ENCODE measurements at places on chromosomes 4 and X. TPM values are rescaled to one million over a fixed set of nuclear protein-coding genes. Genes with fewer than 3 reads are reported as not detected.

UGT2B10 gene
- total RNA-seq, result not detected

DNA sequence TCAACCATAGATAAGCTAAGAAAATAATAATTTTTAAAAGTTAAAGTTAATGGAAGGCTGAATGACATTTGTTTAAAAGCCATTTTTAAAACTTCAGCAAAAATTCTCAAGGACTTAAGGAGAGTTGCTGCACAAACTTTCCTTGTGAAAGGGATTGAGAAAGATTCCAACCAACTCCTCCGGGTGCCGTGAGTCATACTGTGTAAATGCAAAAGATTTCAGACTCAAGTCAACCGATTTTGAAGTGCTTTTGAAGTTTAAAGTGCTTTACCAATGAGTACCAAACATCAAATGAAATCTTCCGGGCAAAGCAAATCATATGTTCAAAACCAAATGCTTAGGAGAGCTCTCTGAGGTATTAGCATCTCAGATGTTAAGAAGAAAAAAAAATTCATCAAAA is 31.4 kb downstream of the VCX2 start:
- no peak overlapping the region for H3K4me3 ChIP-seq
- H3K4me1 ChIP-seq, result no peaks in the 10 kb centered on the region
- H3K27ac ChIP-seq, result no peak overlapping the region
- no peaks in the 10 kb centered on the region for H3K27me3 ChIP-seq

DNA sequence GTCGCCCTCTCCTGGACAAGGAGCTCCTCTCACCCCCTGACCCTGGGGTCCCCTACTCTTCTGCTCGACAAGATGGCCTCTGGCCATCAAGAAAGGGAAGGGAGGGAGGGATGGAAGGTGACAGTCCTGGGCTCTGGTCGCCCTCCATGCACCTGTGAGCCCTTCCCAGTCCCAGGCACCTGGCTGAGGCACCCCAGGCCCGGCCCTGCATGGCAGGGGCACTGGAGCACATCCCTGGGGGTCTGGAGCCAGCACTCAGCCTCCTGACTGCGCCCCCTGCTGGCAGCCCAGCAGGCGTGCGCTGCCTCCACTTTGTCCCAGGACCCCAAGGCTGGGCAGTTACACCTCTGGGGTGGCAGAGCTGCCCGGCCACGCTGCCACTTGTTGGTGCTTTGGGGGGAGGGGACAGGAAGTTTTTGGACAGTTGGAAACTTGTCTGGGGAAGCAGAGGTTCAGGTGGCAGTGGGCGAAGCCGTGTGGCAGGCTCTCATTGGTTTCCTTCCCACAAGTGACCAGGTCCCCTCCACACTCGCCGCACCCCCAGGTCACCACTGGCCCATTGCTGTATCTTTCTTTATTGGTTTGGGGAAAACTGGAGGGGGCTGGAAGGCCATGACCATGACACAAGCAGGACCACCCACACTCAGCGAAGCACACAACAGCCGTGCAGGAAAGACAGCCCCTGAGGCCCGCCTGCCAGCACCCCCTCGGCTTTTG is 4.3 kb downstream of the PNCK start:
- H3K27ac ChIP-seq, result no peak overlapping the region
- no peak overlapping the region for H3K4me3 ChIP-seq
- peak; percentile 48 for DNase-seq
- H3K4me1 ChIP-seq, result no peaks in the 10 kb centered on the region

LGI2 gene
- total RNA-seq, result not detected

DNA sequence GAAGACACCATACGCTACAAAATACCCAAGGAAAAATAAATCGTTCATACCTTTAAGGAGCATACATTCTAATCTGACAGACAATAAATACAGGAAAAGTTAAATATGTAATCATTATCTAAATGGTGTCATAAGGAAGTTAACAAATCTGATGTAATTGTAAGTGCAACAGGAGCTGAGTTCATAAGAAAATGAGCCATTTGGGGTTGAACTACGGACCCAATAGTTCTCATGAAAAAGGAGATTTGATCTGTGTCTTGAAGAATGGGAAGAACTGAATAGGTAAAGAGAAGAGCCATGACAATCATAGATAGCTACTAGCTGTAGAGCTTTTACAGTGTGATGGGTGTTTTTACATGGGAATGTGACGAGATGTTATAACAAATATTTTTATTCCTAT is 175.6 kb downstream of the ANKRD50 start:
- H3K36me3 ChIP-seq, result no peaks in the 10 kb centered on the region
- no peak overlapping the region for H3K4me3 ChIP-seq
- H3K27me3 ChIP-seq, result no peaks in the 10 kb centered on the region
- no peak for DNase-seq
- H3K27ac ChIP-seq, result no peak overlapping the region

DNA sequence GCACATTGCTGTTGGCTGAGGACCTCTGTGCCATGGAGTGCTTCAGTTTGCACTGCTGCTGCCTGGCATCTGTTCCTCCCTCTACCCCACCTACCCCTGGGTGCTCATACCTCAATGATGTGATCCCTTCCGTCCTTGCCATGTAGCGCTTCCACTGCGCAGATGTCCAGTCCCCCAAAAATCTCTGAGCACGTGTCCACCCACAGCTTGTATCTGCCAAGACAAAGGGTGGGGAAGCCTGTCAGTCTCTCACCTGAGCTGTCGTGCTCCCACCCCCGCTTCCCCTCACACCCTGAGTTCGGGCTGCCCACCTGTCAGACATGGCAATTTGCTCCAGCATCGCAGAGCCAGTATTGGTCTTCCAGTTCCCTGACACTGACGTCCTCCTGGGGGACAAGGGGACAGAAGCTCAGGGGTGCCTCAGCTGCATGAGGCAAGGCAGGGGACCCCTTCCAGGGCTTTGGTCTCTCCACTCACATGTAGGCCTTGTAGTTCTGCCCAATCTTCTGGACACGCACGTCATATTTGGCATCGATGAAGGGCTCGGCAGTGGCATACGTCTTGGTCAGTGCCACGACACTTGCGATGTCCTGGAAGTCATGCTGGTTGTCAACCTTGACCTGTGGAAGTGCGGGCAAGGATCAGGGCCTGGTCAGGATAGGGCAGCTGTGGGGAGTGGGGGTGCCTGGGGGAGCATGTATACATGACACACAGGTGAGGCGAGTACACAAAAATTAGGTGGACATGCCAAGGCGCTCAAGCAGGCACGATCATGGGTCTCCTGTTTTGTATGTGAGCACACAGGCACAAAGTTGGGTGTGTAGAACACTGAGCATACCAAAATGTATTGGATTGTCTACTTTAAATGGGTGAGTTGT is 6.0 kb upstream of the TIMP1 start:
- no peak overlapping the region for H3K4me3 ChIP-seq
- H3K4me1 ChIP-seq, result peaks cover 12% of the 10 kb centered on the region
- peaks cover 11% of the 10 kb centered on the region for H3K36me3 ChIP-seq
- no peak overlapping the region for H3K27ac ChIP-seq
- peaks cover 10% of the 10 kb centered on the region for H3K27me3 ChIP-seq

DNA sequence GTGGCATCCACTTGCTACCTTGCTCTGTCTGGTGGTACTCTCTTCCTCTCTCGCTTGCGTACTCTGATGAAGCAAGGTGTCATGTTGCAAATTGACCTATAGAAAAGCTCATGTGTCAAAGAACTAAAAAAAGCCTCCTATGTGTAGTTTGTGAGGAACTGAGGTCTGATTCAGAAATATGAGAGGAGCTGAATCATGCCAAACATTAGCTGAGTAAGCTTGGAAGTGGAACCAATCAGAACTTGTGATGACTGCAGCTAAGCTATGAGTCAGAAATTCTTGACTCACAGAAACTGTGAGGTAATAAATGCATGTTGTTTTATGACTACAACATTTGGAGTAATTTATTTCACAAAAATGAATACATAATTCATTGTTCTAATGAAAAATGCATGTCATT is 2138.8 kb downstream of the PCDH7 start:
- H3K27me3 ChIP-seq, result no peaks in the 10 kb centered on the region
- no peaks in the 10 kb centered on the region for H3K36me3 ChIP-seq
- H3K4me1 ChIP-seq, result no peaks in the 10 kb centered on the region
- no peak overlapping the region for H3K27ac ChIP-seq

CXCL3 gene
- not detected for total RNA-seq

GATA1 gene
- total RNA-seq, result not detected

CETN2 gene
- total RNA-seq, result 10.2 TPM

GRCh38 chr4:139633195-139633594 is 32.4 kb upstream of the MGST2 start:
- no peaks in the 10 kb centered on the region for H3K4me1 ChIP-seq
- peaks cover 20% of the 10 kb centered on the region for H3K27me3 ChIP-seq
- no peak overlapping the region for H3K4me3 ChIP-seq
- no peak for DNase-seq
- no peak overlapping the region for H3K27ac ChIP-seq

ZDHHC15 gene
- total RNA-seq, result 0.30 TPM

SLITRK4 gene
- not detected for total RNA-seq

CT45A1 gene
- not detected for total RNA-seq

DNA sequence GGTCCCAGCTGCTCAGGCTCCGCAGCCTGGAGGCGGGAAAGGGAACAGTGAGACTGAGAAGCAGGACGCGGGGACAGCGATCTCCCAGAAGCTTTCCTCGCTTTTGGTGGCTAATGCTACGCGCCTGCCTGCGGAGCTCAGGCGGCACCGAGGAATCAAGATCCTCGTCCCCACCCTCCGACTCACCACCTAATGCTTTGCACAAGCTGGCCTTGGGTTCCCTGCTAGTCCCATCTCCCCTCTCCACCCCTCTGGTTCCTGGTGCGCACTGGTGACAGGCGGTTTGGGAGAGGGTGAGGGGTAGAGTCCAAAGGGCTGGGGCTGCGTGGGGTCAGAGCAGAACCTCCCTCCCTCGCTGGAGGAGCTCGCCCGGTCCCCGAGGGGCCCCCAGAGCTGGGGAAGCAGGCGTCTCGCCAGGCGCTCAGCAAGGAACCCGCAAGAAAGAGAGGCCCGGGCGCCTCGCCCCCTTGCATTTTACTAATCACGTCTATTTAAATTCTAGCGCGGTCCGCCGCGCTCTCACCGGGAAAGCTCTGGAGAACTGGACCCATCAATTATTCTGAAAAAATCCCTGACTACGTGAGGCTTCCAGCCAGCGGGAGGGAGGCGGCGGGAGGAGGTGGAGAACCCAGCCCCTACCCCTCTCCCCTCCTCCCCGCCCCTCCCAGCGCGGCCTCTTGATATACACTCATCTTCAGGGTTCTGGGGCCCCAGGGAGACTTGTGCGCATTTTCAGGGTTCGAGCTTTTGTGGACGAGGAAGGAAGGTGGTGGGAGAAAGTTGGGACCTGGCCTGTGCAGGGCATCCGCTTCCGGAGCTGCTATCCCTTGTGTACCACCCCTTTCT is 9.1 kb downstream of the POU4F2 start:
- no peak overlapping the region for H3K27ac ChIP-seq
- DNase-seq, result no peak
- peaks cover 94% of the 10 kb centered on the region for H3K27me3 ChIP-seq
- no peak overlapping the region for H3K4me3 ChIP-seq
- H3K36me3 ChIP-seq, result no peaks in the 10 kb centered on the region
- H3K4me1 ChIP-seq, result no peaks in the 10 kb centered on the region

DNA sequence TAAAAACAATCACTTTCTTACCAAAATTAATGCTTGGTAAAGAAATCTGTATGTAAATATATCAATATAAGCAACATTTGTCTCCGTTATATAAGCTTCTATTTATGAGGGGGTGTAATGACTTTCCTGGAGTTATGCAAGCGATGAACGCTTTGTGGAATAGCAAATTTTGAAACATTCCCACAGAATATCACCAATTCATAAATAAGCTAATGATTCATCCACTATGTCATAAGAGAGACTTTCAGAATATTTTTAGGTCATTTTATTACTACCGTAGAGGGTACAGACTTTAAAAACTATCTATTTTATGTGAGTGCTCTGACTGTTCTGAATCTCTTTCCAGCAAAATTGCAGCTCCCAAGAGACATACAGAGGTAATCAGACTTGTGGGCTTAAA is 179.5 kb upstream of the FTHL17 start:
- no peaks in the 10 kb centered on the region for H3K27me3 ChIP-seq
- H3K4me3 ChIP-seq, result no peak overlapping the region
- H3K4me1 ChIP-seq, result no peaks in the 10 kb centered on the region
- H3K36me3 ChIP-seq, result no peaks in the 10 kb centered on the region
- DNase-seq, result no peak

DNA sequence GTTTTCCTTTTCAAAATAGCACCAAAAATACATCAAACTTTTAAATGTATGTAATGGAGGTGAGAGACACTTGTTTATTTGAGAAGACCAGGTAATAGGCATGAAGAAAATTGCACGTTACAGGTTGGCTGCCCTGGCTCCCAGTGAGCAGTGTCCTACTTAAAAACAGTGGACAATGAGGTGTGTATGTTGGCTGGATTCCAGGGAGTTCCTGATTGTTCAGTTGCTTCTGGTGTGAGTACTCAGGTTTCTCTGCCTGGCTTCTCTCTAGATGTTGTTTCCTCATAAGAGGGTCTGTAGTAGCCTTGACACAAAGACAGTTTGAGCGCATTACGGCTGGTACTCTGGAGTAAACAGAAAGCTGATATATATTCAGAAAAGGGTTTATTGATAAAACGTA is 29.4 kb downstream of the SNX25 start:
- no peaks in the 10 kb centered on the region for H3K27me3 ChIP-seq
- no peak overlapping the region for H3K4me3 ChIP-seq
- H3K4me1 ChIP-seq, result peaks cover 20% of the 10 kb centered on the region
- peak overlapping the region; percentile 20 for H3K27ac ChIP-seq

DNA sequence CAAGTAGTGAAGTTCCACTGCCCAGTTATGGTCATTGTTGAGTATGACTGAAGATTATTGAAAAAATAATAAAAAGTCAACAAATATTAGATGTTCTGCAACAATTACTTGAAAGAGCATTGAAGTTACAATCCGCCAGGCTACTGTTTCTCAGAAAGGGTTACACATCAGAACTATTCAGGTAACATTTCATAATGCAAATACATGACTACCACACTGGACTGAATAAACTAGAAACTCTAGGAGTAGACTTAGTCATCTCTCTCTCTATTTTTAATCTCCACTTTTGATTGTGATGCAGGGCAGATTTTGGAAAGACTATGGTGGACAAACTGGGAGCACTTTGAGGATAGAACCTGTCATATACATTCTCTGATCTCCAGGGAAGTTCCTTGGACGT is 748.2 kb upstream of the ATOH1 start:
- no peak overlapping the region for H3K4me3 ChIP-seq
- no peaks in the 10 kb centered on the region for H3K4me1 ChIP-seq
- no peak for DNase-seq

DNA sequence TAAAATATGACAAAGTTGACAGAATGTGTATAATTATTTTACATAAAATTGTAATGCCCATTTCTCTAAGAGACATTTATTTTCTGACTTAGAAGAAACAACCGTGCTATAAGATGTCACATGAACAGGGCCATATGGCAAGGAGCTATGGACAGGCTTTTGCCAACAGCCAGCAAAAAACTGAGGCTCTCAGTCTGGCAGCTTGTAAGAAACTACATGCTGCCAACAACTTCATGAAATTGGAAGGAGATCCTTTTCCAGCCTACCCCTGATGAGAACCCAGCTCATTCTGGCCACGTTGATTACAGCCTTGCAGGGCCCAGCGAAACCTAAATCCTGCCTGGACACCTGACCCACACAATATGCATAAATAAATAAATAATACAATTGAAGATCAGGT is 250.3 kb upstream of the ARSJ start:
- DNase-seq, result no peak
- H3K36me3 ChIP-seq, result no peaks in the 10 kb centered on the region
- H3K27me3 ChIP-seq, result peaks cover 5% of the 10 kb centered on the region
- no peak overlapping the region for H3K27ac ChIP-seq
- no peaks in the 10 kb centered on the region for H3K4me1 ChIP-seq
- no peak overlapping the region for H3K4me3 ChIP-seq
